Stimulated activated CD4-positive, alpha-beta T cell treated with anti-CD3 and anti-CD28 coated beads, Interleukin-15, amount 100 ng/mL, for 1 hour (primary cell): ENCODE measurements at places on chromosomes 12 and 14.

DNA sequence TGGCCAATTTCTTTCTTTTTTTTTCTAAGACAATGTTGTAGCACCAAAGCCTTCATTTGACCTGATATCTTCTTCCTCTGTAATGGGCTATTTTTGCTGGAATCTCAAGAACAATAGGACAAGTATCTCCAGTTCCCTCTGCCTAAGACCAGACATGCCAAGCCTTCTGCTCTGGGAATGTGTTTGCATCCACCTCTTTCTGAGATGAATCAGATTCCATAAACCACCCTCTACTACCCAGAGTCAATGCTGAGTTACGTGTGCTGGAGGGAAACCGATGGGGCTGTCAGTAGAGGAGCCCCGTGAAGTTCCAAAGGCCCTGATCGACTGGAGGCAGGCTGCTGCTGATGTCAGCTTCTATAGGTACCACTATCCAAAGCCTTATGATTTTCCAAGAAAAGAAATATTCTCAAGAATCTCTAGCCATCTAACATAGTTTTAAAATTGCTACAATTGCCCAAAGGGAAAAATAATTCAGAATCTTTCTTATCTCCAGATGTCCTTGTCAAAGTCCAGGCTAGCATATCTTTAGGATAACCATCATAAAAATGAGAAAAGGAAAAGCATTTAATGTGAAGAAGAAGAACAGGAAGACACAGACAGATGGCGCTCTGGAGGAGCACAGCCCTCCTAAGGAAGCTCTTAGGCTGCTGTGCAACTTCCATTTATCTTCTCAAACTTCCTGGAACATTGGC is 101.9 kb downstream of the SLC8A3 start:
- DNase-seq = no peak

DNA sequence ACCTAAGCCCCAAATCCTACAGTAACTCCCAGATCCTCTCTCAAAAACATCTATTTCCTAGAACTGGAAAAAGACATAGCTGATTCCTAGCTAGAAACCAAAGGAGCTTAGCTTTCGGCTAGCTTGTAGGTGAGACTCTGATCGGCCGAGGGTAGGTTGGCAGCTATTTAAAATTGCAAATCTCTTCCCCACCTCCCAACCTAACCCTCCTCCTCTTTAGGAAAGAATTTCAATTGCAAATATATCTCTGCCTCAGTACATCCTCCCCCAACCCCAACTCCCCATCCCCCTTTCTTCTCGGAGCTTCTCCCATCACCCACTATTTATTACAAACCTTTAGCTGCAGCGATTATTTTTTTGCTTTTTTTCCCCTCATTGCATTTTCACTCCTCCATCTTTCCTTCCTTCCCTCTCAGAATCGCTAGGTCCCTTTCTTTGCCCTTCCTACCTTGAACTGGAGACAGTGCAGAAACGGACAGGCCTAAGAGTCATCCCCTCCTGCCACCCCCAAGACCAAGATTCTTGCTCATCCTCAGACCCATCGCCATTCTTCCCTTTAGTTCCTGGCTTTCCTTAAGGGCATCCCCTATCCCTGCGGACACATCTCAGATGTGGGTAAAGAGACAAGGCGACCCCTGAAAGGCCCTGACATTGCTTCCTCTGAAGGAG is 13.4 kb downstream of the ZFHX2 start:
- no peak for DNase-seq

- no peak for DNase-seq
These were observed 12.5 kb downstream of the RPS6KL1 start for GRCh38 chr14:74910556-74910955.

DNA sequence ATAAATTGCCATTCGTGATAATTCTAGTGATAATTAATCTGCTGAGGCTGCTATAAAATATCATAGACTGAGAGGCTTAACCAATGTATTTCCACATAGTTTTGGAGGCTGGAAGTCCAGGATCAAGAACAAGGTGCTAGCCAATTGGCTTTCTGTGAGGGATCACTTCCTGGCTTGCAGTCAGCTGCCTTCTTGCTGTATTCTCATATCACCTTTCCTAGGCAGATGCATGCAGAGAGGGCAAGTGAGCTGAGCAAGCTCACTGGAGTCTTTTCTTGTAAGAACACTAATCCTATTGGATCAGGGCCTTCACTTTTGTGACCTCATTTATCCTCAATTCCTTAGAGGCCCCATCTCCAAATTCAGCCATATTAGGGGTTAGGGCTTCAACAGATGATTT is 640.7 kb downstream of the DIO2 start:
- no peak for DNase-seq

GRCh38 chr12:92378682-92379479 is 233.2 kb upstream of the BTG1 start:
- no peak for DNase-seq

- DNase-seq = no peak
These were observed 48.5 kb downstream of the BAZ2A start for GRCh38 chr12:56581418-56582145.

DNA sequence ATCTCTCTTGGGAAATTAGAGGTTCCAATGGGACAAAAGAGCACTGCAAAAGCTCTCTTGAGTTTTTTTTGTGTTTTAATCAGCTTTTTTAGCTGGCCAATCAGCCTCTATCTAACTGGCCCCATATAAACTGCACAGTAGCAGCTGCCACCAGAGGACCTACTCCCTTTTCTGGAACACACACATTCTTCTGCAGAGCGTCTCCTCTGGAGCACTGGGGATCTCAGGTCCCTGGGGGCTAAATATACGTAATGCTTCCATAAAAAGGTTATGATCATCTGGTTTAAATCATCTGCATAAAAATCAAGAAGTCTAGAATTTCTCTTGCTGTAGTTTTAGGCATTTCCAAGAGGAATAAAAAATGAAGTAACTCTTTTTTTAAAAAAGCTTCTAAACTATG is 32.3 kb downstream of the TSPAN8 start:
- DNase-seq = no peak

DNA sequence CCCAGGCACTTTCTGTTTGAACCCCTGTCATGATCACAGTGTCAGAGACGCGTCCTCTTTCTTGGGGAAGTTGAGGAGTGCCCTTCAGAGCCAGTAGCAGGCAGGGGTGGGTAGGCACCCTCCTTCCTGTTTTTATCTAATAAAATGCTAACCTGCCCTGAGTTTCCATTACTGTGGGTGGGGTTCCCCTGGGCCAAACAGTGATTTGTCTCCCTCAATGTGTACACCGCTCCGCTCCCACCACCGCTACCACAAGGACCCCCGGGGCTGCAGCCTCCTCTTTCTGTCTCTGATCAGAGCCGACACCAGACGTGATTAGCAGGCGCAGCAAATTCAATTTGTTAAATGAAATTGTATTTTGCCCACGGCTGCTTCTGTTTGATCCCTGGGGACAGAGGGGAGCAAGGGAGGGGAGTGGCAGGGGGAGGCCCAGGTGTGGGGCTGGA is 5.1 kb downstream of the SHMT2 start:
- no peak for DNase-seq

GRCh38 chr14:96629082-96629481 is 126.9 kb downstream of the PAPOLA start:
- DNase-seq = no peak

GRCh38 chr14:83356080-83356479 is 1822.4 kb upstream of the SEL1L start:
- no peak for DNase-seq

- DNase-seq = no peak
These were observed 49.0 kb downstream of the GALNT9 start for GRCh38 chr12:132280406-132280805.

GRCh38 chr14:37709419-37710195 is 114.2 kb downstream of the TTC6 start:
- no peak for DNase-seq

- no peak for DNase-seq
These were observed 11.9 kb downstream of the NUP37 start for GRCh38 chr12:102107970-102108369.

GRCh38 chr12:131061041-131061806 is 107.5 kb downstream of the ADGRD1 start:
- DNase-seq = no peak

DNA sequence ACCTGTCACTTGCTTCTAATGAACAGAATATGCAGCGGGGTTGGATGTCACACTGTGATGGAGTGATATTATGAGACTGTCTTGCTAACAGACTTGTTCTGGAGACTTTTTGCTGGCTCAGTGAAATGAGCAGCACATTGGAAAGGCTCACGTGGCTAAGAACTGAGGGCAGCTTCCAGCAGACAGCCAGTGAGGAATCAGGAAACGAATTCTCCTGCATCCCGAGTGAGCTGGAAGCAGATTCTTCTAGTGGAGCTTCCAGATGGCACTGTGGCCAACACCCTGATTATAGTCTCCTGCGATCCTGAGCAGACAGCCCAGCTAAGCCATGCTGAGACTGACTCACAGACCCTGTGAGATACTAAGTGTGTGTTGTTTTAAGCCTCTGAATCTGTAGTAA is 16.1 kb upstream of the TSPAN9 start:
- DNase-seq = no peak

- DNase-seq = no peak
These were observed 221.2 kb upstream of the OTX2 start for GRCh38 chr14:57031474-57031873.
